ENCODE measurements at places on chromosomes 13 and 19.

DNA sequence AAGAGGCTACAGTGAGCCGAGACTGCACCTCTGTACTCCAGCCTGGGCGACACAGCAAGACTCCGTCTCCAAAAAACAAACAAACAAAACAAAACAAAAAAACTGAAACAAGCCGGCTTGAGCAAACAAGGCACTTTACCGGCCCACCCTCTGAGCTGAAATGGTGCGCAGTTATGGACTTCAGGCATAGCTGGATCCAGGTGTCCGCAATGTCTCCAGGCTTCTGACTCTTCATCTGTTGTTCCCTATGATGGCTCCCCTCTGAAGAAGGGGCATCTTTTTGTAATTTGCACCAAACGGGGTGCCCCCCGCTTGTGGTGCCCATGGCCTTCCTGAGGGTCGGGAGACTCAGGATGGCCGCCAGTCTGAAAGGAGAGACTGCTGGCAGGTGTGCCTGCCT, 6.2 kb downstream of the C2CD4C start:
- no peak for DNase-seq

DNA sequence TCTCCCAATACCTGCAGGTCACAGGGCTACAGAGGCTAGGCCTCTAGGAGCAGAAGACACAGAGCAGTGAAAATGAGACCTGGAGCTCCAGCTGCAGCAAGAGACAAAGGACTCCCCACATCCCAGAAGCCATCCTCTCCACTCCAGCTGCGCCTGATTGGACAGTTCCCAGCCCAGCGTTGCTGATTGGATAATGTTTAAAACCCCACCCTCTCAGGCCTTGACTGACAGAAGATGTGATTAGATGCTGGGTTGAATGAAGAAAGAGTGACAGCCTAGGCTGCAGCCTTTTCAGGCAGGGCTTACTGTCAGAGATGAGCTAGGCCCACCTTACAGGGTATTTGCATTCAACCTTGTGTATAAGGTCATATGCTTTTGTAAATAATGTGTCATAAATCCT, 59.4 kb downstream of the ZNF708 start:
- no peak for DNase-seq

DNA sequence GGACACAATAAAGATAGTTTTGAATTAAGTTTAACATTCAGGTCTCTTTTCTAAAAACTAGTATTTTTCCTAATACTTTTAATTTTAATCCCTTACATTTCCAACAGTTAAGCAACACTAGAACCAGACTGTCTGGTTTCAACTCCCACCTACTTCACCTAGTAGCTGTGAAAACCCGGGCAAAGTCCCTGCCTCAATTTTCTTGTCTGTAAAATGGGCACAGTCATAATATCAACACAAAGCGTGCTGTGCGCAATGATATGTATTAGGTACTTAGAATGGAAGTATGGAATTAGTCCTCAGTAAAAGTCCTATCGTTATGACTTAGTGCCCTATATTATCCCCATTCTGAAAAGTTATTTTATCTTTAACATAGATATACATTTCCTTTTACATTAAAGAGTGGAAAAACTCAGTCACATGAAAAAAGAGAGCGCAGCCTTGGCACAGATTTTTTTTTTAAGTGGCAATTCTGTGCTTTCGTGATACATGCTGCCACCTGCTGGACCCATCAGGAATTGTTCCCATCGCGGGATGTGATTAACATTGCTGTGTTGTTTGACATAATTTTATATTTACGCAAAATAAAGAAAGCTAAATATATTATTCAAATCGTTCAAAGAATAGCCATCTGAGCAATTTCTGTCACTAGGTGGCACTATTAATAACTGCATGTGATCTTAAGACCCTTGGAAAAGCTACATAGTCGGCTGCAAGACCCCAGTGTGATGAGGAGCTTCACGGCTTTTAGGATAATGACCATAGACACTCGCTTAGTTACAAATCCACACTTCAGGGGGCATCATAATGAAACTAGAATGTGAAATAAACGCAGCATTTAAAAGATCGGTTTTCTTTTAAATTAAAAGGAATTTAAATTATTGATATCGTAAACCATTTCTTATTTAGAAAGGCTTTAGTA, 59.9 kb downstream of the LIG4 start:
- peak; percentile 52 for DNase-seq

- DNase-seq, result no peak
Observed at GRCh38 chr13:34822650-34823049, 119.4 kb upstream of the NBEA start.

DNA sequence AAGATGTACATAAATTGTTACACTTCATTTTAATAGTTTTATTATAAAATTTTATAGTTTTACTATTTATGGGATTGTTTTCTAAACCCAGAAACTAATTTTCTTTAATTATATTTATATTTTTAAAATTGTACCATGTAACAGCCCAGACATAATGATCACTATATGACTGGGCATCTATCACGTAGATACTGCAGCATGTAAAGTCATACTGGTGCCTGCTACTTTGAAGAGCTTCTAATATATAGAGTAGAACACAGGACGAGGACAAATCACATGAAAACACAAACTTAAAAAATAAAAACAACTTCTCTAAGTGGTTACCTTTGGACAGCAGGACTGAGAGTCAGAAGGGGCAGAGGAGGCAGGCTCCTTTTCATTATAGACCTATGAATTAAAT, 5.3 kb downstream of the ELF1 start:
- no peak for DNase-seq
